ENCODE measurements at places on chromosomes 4 and X. TPM values are rescaled to one million over a fixed set of nuclear protein-coding genes. Genes with fewer than 3 reads are reported as not detected.

DNA sequence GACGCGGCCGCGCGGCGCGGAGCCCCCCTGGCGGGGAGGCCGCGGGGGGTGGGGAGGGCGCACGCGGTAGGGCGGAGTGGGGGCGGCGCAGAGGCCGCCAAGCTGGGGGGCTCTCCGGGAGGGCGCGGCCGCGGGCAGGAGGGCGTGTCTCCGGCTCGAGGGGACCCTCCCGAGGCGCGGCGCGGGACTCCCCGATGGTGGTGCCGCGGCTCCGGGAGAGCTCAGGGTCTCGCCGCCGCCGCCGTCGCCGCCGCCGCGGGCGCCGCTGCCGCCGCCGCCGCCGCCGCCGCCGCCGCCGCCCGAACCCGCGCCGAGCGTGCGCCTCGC lies 165 bp upstream of the PTCHD1 start:
- H3K36me3 ChIP-seq = no peaks in the 10 kb centered on the region
- no peaks in the 10 kb centered on the region for H3K4me1 ChIP-seq
- H3K27ac ChIP-seq = no peak overlapping the region
- peaks cover 62% of the 10 kb centered on the region for H3K27me3 ChIP-seq

- DNase-seq = peak; percentile 79
- H3K27ac ChIP-seq = peak overlapping the region; percentile 12
- no peaks in the 10 kb centered on the region for H3K27me3 ChIP-seq
- peaks cover 3% of the 10 kb centered on the region for H3K4me1 ChIP-seq
- no peaks in the 10 kb centered on the region for H3K36me3 ChIP-seq
Observed at GRCh38 chr4:138090150-138090917, 151.8 kb downstream of the SLC7A11 start.

DNA sequence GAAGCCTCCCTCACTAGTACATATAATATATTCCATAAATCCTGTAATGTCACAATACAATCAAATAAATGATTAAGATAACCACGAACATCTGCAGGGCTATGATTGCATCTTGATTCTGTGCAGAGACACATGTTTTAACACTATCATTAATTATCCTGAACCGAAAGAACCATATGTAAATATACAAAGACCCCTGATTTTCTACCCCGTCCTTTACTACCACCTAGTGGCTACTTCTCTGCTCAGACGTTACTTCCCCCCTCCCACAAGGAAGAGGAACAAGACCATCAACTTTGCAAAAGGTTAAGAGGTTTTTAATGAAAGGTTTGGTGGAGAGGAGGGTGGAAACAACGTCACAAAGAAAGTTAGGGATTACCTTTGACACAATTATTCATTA lies 134.0 kb downstream of the COL4A6 start:
- DNase-seq = no peak
- no peak overlapping the region for H3K4me3 ChIP-seq
- H3K27ac ChIP-seq = no peak overlapping the region
- peaks cover 15% of the 10 kb centered on the region for H3K36me3 ChIP-seq

The SPANXB1 gene
- total RNA-seq = not detected

GRCh38 chrX:725971-726370 lies 95.4 kb downstream of the SHOX start:
- no peak overlapping the region for H3K27ac ChIP-seq
- H3K27me3 ChIP-seq = no peaks in the 10 kb centered on the region
- peak; percentile 29 for DNase-seq
- no peaks in the 10 kb centered on the region for H3K4me1 ChIP-seq
- no peaks in the 10 kb centered on the region for H3K36me3 ChIP-seq
- no peak overlapping the region for H3K4me3 ChIP-seq

DNA sequence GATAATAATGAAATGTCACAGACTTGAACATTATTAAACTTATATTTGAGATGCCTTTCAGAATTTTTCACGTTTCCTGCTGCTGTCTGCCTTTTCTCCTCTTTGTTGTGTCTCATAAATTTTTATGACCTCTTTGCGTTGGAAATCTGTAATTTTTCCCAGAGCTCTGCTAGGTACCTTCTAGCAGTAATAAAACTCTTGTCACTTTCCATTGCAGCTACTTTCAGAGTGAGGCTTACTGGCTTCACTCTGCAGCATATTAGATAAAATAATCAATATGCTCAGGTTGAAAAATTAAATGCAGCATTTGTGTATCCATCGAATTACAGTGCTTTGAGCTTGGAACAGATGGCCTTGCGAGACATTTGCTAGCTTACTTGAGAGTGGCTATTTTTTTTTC lies 689.0 kb downstream of the GRID2 start:
- DNase-seq = no peak
- no peak overlapping the region for H3K4me3 ChIP-seq
- H3K36me3 ChIP-seq = no peaks in the 10 kb centered on the region
- H3K4me1 ChIP-seq = no peaks in the 10 kb centered on the region
- H3K27ac ChIP-seq = no peak overlapping the region

GRCh38 chr4:168550064-168550766 lies 53.4 kb downstream of the PALLD start:
- H3K27me3 ChIP-seq = no peaks in the 10 kb centered on the region
- H3K4me3 ChIP-seq = no peak overlapping the region
- no peak for DNase-seq
- H3K4me1 ChIP-seq = no peaks in the 10 kb centered on the region

The NLGN3 gene
- 3.0 TPM for total RNA-seq

DNA sequence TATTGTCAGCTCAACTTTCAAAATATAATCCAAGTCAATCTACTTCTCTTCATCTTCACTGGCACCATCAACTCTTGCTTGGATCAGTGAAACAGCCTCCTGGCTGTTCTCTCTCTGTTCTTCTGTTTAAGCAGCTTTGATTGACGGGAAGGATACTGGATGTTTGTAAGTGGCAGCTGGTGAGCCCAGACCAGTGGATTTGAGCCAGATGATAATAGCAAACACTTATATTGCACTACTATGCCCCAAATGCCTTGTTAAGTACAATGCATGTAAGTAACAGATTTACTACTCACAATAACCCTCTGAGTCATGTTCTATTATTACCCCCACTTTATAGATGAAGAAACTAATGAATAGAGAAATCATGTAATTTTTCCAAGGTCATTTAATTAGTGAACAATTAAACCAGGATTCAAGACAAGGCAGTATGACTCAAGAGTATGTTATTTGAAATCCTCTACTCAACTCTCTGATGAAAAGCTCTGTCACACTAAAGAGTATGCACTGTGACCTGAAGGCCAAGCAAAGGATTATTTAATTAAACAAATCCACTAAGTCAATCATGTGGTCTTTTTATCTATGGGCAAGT lies 44.8 kb downstream of the SPANXN3 start:
- no peak for DNase-seq
- H3K4me3 ChIP-seq = no peak overlapping the region
- no peaks in the 10 kb centered on the region for H3K27me3 ChIP-seq
- H3K36me3 ChIP-seq = no peaks in the 10 kb centered on the region
- no peak overlapping the region for H3K27ac ChIP-seq

The CNKSR2 gene
- 28.7 TPM for total RNA-seq

- H3K4me1 ChIP-seq = no peaks in the 10 kb centered on the region
- H3K36me3 ChIP-seq = no peaks in the 10 kb centered on the region
- no peak overlapping the region for H3K27ac ChIP-seq
- no peaks in the 10 kb centered on the region for H3K27me3 ChIP-seq
Observed at GRCh38 chrX:118255921-118256320, 90.0 kb upstream of the WDR44 start.

GRCh38 chr4:184282895-184283654 lies 65.4 kb upstream of the ENPP6 start:
- H3K4me1 ChIP-seq = peaks cover 3% of the 10 kb centered on the region
- no peak for DNase-seq
- no peaks in the 10 kb centered on the region for H3K27me3 ChIP-seq
- no peaks in the 10 kb centered on the region for H3K36me3 ChIP-seq
- no peak overlapping the region for H3K27ac ChIP-seq

DNA sequence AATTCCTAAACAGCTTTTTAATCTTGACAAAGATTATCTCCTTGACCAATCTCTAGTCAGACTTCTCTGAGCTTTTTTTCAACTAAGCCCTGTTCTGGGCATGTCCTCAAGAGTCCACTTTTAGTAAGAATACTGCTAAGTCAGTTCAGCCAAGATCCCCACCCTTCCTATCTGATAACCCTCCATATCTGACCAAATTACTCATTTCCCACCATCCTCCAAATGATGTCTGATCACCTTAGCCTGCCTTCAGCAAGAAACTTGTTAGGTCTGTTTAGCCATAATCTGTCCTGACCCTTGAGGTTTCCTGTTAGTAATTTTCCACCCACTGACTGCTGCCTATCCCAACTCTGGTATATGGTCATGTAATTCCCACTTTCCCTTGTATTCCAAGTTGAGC lies 65.2 kb downstream of the FAM13A start:
- no peaks in the 10 kb centered on the region for H3K4me1 ChIP-seq
- H3K4me3 ChIP-seq = no peak overlapping the region
- no peaks in the 10 kb centered on the region for H3K27me3 ChIP-seq
- no peaks in the 10 kb centered on the region for H3K36me3 ChIP-seq
- H3K27ac ChIP-seq = no peak overlapping the region

- H3K36me3 ChIP-seq = no peaks in the 10 kb centered on the region
- no peaks in the 10 kb centered on the region for H3K27me3 ChIP-seq
- no peak for DNase-seq
- no peak overlapping the region for H3K27ac ChIP-seq
Observed at GRCh38 chrX:18170910-18171309, 49.8 kb downstream of the BEND2 start.

The KLHL4 gene
- total RNA-seq = 40.8 TPM

GRCh38 chr4:87423317-87424098 lies 1.1 kb downstream of the NUDT9 start:
- DNase-seq = no peak
- H3K27ac ChIP-seq = no peak overlapping the region
- H3K4me1 ChIP-seq = peaks cover 4% of the 10 kb centered on the region

GRCh38 chr4:152512483-152512882 lies 23.4 kb downstream of the FBXW7 start:
- no peaks in the 10 kb centered on the region for H3K36me3 ChIP-seq
- no peaks in the 10 kb centered on the region for H3K4me1 ChIP-seq
- H3K27ac ChIP-seq = no peak overlapping the region
- H3K27me3 ChIP-seq = peaks cover 2% of the 10 kb centered on the region

- H3K4me3 ChIP-seq = no peak overlapping the region
- no peaks in the 10 kb centered on the region for H3K27me3 ChIP-seq
- DNase-seq = no peak
- H3K27ac ChIP-seq = no peak overlapping the region
Observed at GRCh38 chr4:174381440-174381800, 97.7 kb downstream of the CEP44 start.

DNA sequence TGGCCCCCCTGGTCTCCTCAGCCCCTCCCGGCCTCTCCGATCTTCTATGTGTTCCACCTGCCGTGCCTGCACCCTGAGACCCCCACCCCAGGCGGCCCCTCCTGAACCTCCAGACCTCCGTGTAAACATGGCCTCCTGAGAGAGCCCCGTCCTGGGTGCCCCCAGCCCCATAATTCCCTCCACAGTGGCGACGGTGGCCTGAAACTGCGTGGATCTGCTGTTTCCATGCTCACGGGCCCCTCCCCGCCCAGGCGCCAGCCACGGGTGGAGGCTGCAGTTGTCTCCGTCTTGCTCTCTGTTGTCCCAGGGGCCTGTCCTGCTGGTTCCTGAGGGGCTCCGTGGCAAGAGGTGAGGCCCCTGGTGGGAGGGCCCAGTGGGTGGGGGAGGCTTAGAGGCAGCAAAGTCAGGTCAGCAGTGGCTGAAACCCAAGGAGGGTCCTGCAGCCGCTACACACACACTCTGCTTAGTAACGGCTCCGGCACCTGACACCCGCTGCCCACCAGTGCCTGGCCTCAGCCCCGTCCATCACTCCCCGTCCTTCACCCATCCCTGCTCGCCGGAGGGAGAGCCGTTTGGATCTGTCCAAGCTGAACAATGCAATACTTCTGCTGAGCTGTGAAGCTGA lies 75.8 kb downstream of the FAM53A start:
- H3K4me1 ChIP-seq = no peaks in the 10 kb centered on the region
- no peak overlapping the region for H3K4me3 ChIP-seq
- no peak overlapping the region for H3K27ac ChIP-seq
- DNase-seq = no peak

DNA sequence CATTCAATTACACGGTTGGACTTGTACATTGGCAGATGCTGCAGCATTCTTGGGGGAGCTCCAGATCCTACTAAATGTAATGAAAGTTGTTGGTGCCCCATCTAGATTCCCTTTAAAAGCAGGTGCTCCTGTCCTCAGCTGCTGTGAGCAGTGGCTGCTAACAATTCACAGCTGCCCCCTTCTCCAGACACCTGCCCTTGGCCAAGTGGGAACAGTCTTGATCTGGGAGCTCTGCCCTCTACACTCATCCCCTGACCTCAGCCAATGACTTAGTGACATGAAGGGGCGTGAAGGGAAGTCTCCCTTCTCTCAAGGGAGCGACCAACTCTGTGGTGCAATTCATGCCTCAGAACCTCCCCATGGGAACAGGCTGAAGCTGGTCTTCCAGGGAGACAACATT lies 125.7 kb downstream of the EIF4E start:
- H3K4me3 ChIP-seq = peak overlapping the region; percentile 5
- peaks cover 20% of the 10 kb centered on the region for H3K4me1 ChIP-seq
- no peaks in the 10 kb centered on the region for H3K36me3 ChIP-seq
- H3K27me3 ChIP-seq = no peaks in the 10 kb centered on the region
- no peak overlapping the region for H3K27ac ChIP-seq

DNA sequence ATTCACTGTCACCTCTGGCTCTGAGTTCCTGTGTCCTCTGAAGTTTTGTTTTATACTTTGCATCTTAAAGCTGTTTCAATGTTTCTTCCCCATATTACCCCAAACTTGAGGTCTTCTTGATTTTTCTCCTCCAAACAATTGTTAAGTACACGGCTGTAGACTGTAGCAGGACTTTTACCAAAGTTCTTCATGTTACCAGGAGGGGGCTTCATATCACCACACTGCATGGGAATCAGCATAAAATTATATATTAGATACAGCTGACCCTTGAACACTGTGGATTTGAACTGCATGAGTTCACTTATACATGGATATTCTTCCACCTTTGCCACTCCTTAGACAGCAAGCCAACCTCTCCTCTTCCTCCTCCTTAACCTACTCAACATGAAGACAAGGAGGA lies 56.6 kb downstream of the SPATA18 start:
- no peak for DNase-seq
- no peaks in the 10 kb centered on the region for H3K36me3 ChIP-seq

The COL4A5 gene
- 302 TPM for total RNA-seq

- no peaks in the 10 kb centered on the region for H3K36me3 ChIP-seq
- DNase-seq = no peak
- H3K27ac ChIP-seq = no peak overlapping the region
- no peaks in the 10 kb centered on the region for H3K27me3 ChIP-seq
Observed at GRCh38 chr4:12126474-12126873, 697.8 kb upstream of the HS3ST1 start.

DNA sequence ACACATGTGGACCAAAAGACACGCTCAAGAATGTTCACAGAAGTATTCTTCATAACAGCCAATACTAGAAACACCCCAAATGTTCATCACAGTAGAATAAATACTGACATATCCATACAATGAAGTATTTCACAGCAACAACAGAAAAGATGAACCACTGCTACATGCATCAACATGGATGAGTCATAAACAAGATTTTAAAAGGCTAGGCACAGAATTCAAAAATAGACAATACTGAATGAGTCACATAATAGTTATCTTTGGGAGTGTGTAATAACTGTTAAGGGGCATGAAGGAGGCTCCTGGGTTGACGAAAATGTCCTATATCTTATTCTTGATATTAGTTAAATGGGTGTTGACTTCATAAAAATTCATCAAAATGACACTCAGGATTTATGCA lies 43.5 kb downstream of the CLOCK start:
- no peak overlapping the region for H3K27ac ChIP-seq
- no peak overlapping the region for H3K4me3 ChIP-seq
- no peaks in the 10 kb centered on the region for H3K27me3 ChIP-seq
- no peak for DNase-seq
- peaks cover 5% of the 10 kb centered on the region for H3K4me1 ChIP-seq

All from endodermal cell (in vitro differentiated cells).